ENCODE measurements at places on chromosomes 12 and 14.

GRCh38 chr12:106110626-106111300 lies 28.0 kb downstream of the NUAK1 start:
- no peak for DNase-seq

GRCh38 chr14:90999299-90999698 lies 61.1 kb downstream of the RPS6KA5 start:
- DNase-seq: no peak

DNA sequence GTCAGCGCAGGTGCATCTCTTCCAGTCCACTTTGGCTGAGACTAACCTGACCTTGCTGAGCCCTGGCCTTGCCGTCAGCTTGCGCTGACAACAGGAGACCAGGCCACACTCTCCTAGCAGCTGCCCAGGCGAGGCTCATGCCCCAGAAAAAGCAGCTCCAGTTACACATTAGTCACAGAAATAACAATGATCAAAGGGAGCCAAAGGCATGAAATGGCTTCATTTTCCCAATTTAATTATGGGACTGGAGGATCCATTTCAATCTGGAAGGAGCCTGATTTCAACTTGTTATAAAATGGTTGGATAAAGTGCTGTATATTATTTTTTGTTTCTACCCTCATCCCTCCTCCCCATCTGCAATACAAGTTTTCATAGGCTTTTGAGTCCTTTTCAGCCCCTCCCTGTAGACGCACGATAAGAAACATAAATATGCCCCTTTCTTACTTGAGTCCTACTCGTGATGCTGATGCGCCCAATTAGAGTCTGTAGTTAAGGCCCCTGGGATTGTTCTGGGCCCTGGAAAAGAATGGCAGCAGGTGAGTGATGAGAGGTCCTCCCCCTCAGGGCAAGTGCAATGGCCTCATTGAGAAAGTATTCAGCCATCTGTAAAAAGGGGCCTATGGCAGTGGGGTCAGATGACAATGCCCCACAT lies 376.0 kb downstream of the C12orf75 start:
- DNase-seq: peak; percentile 55

GRCh38 chr12:104355630-104356029 lies 52.1 kb downstream of the EID3 start:
- no peak for DNase-seq

DNA sequence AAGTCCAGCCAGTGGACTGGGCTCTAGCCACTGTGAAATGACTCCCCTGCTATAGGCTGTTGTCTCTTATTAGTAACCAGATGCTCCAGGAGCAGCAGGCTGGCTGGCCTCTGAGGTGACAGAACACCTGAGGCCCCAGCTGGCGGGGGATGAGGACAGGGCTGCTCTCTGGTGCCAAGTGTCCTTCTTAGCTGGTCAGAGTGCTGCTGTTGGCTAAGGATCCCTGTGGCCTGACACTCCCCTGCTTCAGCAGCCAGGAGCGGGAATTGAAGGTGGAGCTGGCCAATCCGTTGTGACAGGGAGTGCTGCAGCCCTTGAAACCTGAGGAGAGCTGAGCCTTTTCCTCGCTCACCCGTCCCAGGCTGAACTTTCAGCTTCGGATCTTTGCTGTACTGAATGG lies 30.7 kb downstream of the TMEM229B start:
- no peak for DNase-seq

DNA sequence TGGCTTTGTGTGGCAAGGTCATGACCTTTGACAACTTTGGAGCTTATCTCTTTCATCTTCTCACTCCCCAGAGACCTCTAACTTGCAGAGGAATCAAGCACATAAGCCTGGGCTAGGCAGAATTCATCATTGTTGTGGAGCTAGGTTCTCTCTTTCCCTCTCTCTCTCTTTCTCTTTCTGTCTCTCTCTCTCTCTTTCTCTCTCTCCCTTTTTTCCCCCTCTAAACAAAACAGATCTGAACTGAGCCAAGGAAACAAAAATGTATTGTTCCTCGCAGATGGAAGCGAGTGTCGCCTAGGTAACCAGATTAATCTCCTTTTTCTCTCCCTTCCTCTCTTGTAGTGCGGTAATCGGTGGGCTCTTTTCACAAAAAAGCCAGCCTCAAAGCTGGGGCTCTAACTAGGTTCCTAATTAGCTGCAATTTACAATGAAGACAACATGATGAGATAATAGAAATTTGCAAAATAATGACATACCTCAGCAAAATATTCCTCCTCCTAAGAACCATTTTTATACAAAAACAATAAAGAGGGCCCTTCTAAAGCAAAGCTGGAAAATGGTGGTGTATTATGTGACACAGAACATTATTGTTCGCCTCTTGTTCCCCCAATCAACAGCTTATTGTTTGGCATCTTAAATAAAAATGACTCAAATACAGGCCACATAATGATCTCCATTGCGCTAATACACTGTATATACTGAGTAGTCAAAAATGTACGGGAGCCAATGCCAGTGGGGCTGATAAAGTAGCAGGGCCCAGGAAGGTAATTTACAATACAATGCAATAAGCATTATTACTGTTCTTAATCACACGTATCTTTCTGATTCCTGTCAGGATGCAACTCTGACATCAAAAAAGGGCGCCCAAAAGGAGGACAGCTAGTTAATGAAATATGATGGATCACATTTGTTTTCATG lies 65.7 kb upstream of the SOX5 start:
- DNase-seq: no peak
